ENCODE measurements at places on chromosomes 12 and 14.

DNA sequence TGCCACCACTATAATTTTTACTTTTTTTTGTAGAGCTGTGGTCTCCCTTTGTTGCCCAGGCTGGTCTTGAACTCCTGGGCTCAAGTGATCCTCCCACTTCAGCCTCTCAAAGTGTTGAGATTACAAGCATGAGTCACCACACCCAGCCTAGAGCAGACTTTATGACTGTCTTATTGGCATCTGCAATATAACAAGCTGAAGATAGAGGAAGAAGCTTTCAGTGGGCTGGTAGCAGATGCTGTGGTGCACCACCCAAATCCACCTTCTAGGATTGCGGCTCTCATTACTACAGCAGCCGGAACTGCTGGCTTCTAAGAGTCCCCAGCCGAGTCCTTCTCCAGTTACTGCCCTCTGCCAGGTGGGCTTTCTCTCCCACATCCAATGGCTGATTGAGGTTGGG, 7.6 kb upstream of the STK38L start:
- DNase-seq: no peak

DNA sequence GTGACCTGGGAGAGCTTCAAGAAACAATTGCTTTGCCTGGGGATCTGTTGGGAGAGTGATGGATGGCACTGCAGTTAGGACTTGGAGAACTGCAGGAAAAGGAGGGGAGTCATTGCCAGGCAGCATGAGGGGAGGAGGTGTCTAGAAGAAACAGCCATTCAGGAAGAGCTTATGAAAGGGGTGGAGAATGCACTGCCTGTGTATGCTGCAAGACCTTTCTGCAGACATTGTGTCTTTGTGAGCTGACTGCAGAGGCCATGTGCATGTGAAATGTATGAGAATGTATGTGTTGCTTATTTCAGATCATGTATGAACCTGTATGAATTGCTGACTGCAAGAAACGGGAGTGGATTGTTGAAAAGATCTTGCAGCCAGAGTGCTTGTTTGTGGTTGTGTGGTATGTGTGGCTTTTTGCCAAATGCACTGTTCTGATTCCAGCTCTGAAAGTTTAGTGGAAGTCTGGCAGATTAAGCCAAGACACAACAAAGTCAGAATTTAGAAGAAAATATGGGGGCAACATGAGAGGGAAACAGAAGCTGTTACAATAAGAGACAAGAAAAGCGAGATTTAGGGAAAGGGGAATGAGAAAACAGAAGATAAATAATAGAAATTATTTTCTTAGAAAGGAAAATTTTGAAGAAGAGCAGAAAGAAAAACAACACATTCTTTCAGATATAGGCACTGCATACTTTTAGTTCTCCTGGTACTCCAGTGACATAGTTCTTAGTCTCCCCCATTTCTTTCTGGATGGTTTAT, 9.8 kb upstream of the RIMKLB start:
- no peak for DNase-seq

GRCh38 chr12:9843407-9843806, 16.1 kb downstream of the KLRF1 start:
- DNase-seq: no peak

GRCh38 chr12:113934060-113934814, 31.9 kb downstream of the RBM19 start:
- DNase-seq: no peak

All from stimulated activated CD8-positive, alpha-beta memory T cell treated with anti-CD3 and anti-CD28 coated beads, Interleukin-7, amount 100 ng/mL, for 48 hours (primary cell).